ENCODE measurements at places on chromosomes 16 and 17.

DNA sequence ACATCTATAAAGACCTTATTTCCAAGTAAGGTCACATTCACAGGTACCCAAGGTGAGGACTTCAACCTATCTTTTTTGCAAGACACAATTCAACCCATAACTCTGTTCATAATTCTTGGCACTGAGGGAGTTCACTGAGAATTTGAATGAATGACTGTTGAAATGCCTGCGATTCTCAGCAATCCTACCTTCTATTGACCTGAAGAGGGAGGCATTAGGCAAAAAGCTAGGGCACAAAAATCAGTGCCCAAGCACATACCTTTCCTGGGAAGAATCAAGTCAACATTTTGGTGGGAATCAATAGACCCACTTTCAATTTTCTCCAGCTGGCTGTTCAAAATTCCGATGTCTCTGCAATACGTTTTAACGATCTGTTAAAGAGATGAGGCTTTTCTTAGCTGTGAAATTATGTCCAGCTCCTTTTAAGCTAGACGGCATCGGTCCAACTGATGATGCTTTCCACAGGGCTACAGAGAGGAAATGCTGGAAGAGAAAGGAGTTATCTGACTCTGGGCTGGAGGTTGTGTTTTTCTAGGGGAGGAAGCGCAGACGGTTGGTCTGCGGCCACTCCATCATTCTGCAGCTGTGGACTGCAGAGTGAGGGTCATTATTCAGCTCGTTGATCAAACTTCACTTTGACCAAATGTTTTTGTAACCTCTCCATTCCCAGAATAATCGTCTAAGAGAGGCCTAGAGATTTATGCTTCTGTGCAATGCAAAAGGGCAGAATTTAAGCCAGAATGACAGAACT, 25.2 kb downstream of the BCO1 start:
- no peak for DNase-seq

GRCh38 chr17:57544834-57545463, 200.2 kb downstream of the CCDC182 start:
- peak; percentile 65 for DNase-seq

- no peak for DNase-seq
Measured at GRCh38 chr16:16190546-16190945, 32.7 kb downstream of the ABCC6 start.

DNA sequence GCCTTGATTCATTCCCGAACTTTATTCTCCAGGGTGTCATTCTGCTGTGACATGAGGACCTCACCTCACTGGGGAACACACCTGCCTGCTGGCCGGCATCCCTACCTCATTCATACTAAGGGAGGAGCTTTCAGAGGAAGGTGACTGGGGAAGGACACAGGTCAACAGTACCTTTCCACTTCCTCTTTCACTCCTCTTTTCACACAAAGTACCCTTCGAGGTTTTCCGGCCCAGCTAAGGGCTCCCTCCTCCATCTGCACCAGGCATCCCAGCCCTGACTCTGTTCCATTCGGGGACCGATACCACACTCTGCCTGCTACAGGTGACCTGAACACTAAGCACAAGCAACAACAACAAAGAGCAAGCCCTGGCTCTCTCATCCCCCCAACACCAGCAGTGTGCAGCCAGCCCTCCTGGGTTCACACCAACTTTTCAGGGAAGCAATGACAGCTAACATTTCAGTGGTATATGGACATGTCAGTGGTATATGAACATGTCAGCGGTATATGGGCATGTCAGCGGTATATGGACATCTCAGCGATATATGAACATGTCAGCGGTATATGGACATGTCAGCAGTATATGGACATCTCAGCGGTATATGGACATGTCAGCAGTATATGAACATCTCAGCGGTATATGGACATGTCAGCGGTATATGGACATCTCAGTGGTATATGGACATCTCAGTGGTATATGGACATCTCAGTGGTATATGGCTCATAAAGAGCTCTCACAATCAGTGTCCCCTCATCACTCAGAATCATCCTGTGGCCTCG, 16.0 kb downstream of the TRIM25 start:
- DNase-seq = no peak

DNA sequence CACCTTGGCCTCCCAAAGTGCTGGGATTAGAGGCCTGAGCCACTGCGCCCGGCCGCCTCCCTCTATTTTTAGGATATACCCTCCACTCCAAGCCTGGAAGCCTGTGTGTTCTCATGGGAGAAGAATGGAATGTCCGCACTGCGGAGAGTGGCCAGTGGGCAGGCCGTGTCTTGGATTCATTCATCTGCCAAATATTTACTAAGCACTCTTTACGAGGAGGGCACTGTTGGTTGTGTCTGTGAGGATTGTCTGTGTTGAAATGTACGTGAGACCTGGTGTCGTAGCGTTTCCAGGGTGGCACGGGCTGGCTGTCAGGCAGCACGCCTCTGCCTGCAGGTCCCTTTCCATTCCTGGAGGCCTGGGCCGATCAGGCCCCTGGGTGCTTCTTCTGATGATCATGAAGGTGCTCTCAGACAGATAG, 19.2 kb downstream of the PGS1 start:
- no peak for DNase-seq

DNA sequence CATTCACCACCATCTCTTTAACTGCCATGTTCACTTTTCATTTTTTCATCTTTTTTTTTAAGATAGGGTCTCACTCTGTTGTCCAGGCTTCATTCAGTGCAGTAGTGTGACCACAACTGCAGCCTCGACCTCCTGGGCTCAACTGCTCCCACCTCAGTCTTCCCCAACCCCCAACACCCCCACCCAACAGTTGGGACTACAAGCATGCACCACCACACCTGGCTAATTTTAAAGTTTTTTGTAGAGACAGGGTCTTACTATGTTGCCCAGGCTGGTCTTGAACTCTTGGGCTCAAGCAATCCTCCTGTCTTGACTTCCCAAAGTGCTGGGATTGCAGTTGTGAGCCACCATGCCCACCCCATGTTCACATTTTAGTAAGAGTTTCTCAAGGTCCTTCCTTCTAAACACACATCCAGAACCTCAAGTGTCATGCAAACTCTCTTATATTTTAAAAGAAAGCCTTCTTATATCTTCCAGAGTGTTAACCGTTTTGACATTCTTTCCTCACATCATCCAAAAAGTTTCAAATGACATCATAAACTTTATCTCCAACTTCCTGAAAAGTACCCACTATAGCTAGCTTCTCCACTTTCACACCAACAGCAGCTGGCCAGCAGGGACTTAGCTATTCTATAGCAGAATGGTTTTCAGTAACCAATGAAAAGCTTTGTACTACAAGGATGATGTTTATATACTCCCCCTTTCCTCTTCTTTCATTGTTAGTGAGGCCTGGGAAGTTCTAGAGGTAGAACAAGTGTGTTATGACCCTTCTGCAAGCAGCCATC, 49.3 kb downstream of the TRAF4 start:
- DNase-seq = no peak

- no peak for DNase-seq
Measured at GRCh38 chr17:33732116-33732515, 439.0 kb upstream of the ASIC2 start.

DNA sequence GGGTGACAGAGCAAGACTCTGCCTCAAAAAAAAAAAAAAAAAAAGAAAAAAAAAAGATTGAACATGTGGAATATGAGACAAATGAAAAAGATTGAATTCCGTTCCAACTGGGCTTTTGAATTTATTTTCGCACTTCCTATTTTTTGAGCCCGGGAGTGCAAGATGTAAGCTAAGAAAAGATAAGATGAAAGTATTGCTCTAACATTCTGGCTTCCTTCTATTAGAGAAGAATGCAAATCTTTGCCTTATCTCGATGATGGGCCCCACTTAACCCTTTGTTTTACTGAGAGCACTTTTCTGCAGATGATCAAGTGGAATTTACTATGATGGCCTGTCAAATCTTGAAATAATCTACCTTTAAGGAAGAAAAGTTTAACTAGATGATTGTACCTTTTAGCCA, 96.3 kb downstream of the WWOX start:
- DNase-seq = no peak

- no peak for DNase-seq
Measured at GRCh38 chr17:53336281-53336680, 486.4 kb upstream of the KIF2B start.

GRCh38 chr17:48338720-48339119, 91.3 kb downstream of the SKAP1 start:
- no peak for DNase-seq

- DNase-seq = no peak
Measured at GRCh38 chr17:56185491-56186221, 32.4 kb downstream of the ANKFN1 start.

DNA sequence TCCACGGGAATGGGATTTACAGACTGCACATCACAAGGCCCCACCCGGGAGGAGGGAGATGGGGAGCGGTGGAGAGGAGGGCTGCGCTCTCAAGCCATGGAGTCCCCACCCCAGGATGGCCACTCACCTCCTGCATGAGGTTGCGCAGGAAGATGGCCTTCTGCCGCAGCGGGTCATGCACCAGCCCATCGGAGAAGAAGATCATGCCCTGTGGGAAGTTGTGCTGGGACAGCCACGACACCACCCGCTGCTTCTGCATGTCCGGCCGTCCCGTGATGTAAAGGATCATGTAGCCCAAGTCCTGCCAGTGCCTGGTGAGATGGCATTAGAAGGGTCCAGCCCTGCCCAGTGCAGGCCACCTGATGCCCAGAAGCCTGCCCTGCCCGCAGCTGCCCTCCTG, 17.0 kb downstream of the PIMREG start:
- DNase-seq = no peak

DNA sequence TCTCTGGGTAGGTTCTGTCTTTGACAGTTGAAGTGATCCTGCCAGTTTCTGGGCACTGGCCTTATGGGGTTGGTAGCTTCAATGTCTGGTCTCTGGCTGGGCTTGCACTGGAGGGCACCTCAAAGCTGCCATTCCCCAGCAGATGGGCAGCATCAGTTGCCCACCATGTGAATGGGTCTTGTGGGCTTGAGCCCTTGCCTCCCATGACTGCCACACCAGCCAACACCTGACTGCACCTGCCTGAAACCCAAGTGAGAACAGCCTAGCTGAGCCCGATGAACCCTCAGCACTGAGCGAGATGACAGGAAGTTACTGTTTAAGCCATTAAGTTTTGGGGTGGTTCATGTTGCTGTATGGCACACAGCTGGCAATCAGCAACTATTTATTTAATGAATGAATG, 69.1 kb upstream of the AXIN2 start:
- DNase-seq = no peak

- no peak for DNase-seq
Measured at GRCh38 chr16:86471896-86472295, 38.4 kb upstream of the FOXF1 start.

DNA sequence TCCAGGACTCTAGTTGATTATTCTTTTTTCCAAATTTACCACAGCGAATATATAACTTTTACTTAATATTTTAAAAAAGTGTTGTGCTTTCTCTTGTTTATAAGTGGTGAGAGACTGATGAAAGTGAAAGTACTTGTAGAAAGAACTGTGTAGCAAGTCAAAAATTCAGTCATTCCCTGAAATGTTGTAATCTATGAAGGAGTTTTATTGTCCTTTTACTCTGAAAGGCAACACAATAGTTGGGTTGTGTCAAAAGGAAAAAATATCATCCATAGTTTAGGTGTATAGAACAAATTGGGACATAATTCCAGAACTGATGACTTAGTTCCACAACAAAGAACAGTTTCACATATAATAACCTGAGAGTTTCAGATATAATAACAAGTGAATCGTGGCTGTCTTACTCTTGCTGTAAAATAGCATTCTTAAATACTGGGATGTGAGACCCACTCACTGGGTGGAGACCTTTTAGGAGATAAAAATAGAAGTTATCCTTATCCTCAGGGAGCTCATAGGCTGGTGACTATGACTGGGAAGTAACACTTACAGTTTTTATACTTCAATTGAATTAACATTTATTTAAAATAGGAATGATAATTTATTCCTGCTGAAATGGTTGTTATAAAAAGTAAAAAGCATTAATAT, 20.6 kb downstream of the CYB5B start:
- no peak for DNase-seq

DNA sequence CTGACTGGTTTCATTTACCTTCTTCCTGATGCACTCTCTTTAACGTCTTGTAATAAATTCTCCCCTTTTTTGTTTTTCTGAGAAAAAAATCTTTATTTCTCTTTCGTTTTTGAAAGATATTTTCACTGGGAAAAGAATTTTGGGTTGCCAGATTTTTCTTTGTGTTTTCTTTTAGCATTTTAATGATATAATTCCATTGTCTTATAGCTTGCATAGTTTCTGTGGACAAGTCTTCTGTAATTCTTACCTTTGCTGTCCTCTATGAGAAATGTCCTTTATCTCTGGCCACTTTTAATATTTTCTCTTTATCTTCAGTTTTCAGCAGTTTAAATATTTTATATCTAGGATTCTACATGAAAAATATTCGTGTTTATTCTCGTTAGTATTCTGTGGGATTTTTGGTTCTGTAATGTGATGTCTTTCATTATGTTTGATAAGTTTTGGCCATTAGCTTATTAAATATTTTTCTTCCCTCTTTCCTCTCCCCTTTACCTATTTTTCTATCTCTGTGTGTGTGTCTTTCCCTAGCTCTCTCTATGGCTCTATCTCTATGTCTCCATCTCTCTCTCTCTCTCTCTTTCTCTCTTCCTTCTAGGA, 236.5 kb downstream of the C16orf95 start:
- DNase-seq = no peak

DNA sequence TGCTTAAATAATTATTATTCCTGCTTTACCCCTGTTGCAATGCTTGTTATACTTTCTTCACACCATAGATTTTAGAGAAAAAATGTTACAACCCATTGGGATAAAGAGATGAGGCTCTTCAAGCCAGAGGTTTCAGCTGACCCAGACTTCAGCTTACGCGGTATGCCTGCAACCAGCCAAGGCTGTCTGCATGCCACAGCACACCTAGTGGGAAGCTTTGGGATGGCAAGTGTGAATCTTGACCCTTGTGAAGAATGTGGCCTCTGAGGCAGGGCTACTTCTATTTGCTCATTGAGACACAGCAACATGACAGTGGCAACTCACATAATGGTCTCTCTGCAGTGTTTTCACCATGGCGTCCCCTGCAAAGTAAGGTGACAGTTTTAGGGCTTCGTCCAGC, 193.9 kb upstream of the PIRT start:
- no peak for DNase-seq

DNA sequence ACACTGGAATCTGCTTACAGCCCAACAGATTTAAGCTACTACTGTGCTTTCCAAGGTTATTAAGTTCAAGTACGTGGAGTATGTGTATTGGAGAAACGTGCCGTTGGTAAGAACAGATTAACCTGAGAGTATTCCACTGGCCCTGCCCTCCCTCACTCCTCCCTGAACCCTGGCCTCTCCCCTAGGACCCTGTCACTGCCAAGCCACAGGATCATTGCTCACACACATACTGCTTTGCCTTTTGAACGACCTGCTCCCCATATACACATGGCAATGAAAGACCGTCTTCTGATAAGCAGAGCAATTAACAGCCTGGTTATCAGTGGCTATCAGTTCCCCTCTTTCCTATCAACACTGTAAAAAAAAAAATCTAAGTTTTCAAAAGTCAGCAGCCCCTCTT, 458.9 kb upstream of the DYNLRB2 start:
- no peak for DNase-seq
